ENCODE measurements at places on chromosomes 2 and 18.
A peak's percentile ranks its signal among the peaks of the same experiment; 100 is the strongest.

- DNase-seq: no peak
Observed at GRCh38 chr2:237075749-237076599, 9.7 kb upstream of the COPS8 start.

GRCh38 chr2:27776097-27776496 lies 4.6 kb downstream of the MRPL33 start:
- DNase-seq: no peak

- no peak for DNase-seq
Observed at GRCh38 chr2:213157242-213157641, 5.8 kb upstream of the IKZF2 start.

GRCh38 chr2:169034256-169034655 lies 3.1 kb upstream of the ABCB11 start:
- DNase-seq: no peak

GRCh38 chr2:193461431-193461934 lies 1266.8 kb upstream of the TMEFF2 start:
- DNase-seq: no peak

GRCh38 chr2:235053651-235054050 lies 101.8 kb downstream of the SH3BP4 start:
- no peak for DNase-seq

DNA sequence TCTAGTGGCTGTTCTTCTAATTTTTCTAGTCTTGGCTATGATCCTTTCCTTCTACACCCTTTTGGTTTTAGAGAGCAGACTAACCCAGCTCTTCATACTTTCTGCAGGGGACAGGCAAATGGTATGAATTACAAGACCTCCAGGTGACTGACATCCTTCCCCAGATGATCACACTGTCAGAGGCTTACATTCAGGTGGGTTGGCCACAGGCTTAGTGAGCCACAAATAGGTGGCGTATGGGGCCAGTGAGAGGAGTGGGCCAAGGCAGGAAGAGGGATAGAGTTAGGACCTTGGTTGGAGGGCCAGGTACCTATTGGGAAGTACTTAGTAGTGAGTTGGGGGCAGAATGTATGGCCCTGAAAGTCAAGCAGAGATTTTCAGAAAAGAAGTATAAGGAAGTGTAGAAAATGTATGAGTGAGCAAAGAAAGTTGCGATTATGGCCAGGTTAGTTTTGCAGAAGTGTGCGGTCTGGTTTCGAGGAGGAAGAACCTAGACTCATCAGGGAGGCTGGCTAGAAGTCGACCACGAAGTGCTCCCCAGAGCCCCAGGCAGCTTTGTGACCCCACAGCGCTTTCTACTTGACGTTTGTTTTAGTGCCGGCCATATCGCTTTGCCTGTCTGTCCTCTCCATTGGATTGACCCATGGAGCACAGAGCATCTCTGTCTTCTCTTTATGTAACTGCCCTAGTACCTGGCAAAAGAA lies 20.0 kb downstream of the SFTPB start:
- peak; percentile 18 for DNase-seq

- no peak for DNase-seq
Observed at GRCh38 chr18:62026586-62026985, 133.8 kb upstream of the RNF152 start.

GRCh38 chr18:9469685-9470084 lies 5.6 kb upstream of the RALBP1 start:
- no peak for DNase-seq

DNA sequence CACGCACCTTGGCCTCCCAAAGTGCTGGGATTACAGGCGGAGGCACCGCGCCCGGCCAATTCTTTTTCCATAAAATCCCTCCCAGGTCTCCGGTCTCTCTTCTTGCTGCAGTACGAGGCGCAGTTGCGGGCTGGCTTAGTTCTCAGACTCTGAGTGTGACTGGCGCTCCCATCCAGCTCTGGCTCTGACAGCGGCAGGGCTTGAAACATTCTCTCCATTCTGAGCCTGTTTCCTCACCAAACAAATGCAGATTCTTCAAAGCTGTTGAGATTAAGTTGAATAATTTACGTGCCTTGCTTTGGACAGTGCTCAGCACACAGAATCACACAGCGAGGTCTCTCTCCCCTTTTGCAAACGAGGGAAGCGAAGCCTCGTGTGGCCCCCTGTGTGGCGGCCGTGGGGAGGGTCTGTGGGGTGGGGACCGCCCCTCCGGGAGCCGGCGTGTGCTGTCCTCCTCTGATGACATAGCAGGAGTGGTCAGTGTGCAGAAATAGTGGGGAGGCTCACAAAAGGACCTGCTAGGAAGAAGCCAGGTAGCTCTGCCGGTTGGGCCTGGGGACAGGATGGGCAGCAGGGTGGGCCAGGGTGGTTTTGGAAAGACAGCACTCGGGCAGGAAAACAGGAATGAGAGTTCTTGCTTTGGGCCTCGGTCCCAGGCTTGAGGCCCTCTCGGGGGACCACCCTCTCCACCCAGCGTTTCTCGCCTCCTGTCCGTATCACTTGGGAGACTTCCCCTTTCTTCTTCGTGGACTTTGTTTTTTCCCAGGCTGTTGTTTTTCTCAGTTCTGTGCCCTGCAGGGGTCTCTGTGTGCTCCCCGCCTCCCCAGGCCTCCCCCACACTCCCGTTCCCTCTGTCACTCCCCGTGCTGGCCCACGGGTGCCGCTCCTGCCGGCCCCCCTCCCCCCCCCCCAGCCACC lies 75.0 kb downstream of the KCNG2 start:
- peak; percentile 46 for DNase-seq

DNA sequence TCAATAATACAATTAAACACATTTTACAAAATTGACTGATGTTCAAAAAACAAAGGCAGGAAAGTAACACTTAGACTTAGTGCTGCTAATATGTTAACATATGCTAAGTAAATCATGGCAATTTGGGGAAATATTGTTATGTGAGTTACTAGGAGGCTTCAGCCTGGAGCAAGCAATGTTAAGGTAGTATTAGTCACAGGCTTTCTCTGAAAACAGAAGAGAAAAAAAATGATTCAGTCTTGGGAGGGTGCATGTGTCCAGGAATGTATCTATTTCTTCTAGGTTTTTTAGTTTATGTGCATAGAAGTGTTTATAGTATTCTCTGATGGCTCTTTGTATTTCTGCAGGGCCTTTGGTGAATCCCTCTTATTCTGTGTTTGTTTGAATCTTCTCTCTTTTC lies 345.8 kb upstream of the TFPI start:
- no peak for DNase-seq

- DNase-seq: peak; percentile 44
Observed at GRCh38 chr2:196696423-196697079, 57.0 kb downstream of the CCDC150 start.

GRCh38 chr2:68715353-68716041 lies 19.1 kb upstream of the ARHGAP25 start:
- DNase-seq: peak; percentile 32

- peak; percentile 79 for DNase-seq
Observed at GRCh38 chr2:98649135-98649991, 41.0 kb downstream of the UNC50 start.

- DNase-seq: no peak
Observed at GRCh38 chr2:148362144-148362796, 282.3 kb upstream of the EPC2 start.

DNA sequence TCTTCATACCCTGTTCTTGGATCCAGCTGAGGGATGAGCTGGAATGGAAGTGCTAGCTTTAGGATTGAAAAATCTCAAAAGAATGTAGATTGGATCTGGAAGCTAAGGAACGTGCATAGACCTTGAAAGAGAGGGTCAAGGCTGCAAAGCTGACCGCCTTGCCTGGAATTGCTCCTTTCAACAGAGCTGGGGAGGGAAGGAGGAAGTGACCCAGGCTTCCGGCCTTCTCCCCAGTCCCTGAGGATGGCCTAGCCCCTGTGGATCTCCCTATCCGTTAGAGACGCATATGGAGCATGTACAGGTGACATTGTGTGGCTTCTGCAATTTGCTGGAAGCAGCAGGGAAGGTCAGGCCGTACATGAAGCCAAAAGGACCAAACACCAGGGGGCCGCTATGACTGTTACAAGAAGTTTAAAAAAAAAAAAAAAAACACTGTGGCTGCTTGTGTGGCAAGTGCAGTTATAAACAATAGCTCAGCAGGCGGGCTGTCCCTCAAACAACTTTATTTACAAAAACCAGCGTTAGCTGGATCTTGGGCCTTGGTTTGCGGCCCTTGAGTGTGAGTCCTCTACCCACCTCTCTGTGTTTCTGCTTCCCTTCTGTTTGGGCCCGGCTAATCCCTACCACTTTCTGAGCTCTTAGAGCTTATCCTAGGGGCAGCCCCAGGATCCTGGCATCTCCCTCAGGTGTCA lies 227.6 kb downstream of the SEPTIN10 start:
- no peak for DNase-seq

GRCh38 chr2:144012304-144012703 lies 507.6 kb downstream of the ZEB2 start:
- DNase-seq: no peak

- no peak for DNase-seq
Observed at GRCh38 chr2:233384811-233385488, 30.7 kb downstream of the DGKD start.

GRCh38 chr2:166127217-166128155 lies at the start of gene SCN1A:
TSS of gene SCN1A (minus strand) at chr2:166128020. CDS start at chr2:166073621, 54,399 bp downstream.
- peak; percentile 53 for DNase-seq

DNA sequence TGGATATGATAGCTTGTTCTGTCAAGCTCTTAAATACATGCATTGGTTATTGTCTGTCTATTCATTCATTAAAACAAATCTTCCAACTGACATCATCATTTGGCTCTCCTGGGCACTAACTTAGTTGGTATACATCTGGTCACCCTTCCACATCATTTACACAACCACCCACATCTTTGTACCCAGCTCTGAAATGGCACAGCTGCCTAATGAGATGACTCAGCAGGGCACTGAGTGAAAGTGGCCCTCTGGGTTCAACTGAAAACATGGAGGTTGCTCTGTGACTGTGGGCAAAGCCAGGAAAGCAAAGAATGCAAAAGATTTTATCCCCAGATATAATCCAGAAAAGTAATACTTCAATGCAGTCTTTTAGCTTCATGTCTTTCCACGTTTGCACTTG lies 234.0 kb upstream of the MAP2 start:
- DNase-seq: no peak

DNA sequence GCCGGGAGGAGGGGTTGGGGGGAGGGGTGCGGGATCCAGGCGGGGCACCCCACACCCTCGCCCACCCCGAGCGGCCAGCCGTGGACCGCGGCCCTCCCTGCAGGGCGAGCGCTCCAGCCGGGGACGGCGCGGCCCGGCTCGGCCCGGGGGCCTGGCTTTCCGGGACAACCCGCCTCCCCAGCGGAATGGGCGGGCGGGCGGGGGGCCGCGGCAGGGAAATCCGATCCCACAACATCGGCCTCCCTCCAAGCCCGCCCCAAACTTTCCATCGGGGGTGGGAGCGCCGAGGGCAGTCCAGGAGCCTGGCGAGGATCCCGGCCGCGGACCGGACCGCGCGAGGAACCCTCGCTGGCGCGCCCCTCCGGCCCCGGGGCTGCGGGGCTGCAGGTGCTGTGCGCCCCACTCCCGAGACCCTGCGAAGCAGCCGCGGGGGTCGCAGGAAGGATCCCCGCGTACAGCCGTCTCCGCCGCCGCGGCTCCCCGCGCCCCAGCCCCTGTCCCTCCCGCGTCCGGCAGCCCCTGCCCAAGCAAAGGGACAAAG lies 529 bp downstream of the SEMA4C start:
- DNase-seq: peak; percentile 95

DNA sequence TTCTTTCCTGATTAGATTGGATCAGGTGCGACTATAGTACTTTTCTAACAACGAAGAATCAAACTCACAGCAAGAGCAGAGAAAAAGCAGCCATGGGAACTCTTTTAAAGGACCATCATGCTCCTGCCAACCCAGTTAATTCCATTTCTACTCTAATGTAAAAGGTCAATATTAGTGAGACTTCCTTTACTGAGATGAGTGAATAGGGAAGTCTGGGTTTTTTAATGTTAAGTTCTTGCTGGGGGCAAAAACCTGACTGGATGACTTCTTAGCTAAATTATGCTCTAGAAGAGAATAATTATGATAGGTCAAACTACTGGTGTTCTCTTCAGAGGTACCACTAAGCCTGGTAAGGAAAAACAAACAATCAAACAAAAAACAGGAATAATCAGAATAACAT lies 8.4 kb downstream of the SRBD1 start:
- no peak for DNase-seq

DNA sequence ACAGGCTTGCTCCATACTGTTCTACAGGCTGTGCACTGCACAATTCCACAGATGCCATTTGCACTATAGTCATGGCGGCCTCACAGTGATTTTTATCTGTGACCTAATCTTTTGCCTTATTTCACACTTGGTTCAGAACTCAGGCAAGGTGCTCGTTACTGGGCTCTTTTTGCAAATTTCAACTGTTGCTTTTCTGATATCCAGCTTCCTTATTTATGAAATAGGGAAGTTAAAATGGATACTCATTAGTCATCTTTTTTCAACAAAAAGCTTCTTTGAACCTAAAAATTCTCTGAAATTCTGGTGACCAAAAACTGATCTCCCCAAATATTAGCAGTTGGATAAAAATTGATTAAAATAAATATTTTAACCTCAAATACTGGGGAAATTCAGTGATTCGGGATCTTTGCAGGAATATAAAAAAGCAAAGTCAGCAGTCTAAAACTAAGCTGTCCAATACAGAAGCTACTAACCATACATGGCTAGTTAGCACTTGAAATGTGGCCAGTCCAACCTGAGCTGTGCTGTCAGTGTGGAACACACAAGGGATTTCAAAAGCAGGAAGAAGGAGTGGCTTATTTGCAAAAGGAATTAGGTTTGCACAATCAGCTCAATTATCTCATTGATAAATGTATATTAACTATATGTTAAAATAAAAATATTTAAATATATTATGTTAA lies 134.4 kb downstream of the COL4A4 start:
- DNase-seq: no peak

- DNase-seq: peak; percentile 95
Observed at GRCh38 chr2:38498045-38498481, 104.7 kb downstream of the HNRNPLL start.

DNA sequence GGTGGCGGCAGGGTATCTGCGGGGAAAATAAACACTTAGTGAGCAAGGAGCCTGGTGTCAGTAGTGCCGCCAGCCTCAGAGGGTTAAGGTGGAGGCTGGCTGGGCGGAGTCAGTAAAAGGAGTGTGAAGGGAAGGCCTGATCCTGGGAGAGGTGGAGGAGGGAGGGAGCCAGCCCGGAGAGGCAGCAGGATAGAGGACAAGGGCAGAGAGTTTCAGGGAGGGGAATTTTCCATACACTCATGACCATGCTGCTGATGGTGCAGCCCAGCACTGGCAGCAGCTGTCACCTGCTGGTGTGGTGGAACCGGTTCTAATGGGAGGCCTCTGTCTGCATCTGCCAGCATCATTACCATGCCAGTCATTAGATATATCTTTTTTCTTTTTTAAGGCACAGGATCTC lies 2.0 kb upstream of the TEX44 start:
- DNase-seq: peak; percentile 41

DNA sequence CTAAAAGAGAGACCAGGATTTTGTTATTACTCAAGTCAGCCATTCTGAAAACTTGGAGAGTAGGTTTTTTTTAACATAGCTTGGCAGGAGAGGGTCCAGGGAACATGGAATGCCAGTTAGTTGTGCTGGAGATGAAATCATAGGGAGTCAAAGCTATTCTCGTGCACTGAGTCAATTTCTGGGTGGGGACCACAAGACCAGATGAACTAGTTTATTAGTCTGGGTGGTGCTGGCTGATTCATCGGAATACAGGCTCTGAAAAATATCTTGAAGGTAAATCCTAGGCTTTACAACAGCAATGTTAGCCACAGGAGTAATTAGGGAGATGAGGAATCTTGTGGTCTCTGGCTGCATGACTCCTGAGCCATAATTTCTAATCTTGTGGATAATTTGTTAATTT lies 921.4 kb downstream of the TRIB2 start:
- DNase-seq: no peak

- no peak for DNase-seq
Observed at GRCh38 chr18:55665506-55665905, 77.5 kb upstream of the TCF4 start.

GRCh38 chr2:105328281-105329196 lies 996 bp downstream of the TGFBRAP1 start:
- peak; percentile 68 for DNase-seq

Measured in muscle of leg (tissue), 16 donors.